Right ventricle myocardium inferior (tissue), 1 donor: ENCODE measurements at places on chromosomes 7 and 10. TPM values are rescaled to one million over a fixed set of nuclear protein-coding genes. Genes with fewer than 3 reads are reported as not detected.

RASA4 gene
- total RNA-seq = 17.1 TPM

LEP gene
- total RNA-seq = 2.7 TPM

PPP1R17 gene
- not detected for total RNA-seq

C10orf67 gene
- total RNA-seq = 0.51 TPM

CPED1 gene
- 27.5 TPM for total RNA-seq

ERVW-1 gene
- total RNA-seq = not detected

TAF6 gene
- 29.3 TPM for total RNA-seq

RAPGEF5 gene
- 9.4 TPM for total RNA-seq
